ENCODE measurements at places on chromosomes 16 and 17.

DNA sequence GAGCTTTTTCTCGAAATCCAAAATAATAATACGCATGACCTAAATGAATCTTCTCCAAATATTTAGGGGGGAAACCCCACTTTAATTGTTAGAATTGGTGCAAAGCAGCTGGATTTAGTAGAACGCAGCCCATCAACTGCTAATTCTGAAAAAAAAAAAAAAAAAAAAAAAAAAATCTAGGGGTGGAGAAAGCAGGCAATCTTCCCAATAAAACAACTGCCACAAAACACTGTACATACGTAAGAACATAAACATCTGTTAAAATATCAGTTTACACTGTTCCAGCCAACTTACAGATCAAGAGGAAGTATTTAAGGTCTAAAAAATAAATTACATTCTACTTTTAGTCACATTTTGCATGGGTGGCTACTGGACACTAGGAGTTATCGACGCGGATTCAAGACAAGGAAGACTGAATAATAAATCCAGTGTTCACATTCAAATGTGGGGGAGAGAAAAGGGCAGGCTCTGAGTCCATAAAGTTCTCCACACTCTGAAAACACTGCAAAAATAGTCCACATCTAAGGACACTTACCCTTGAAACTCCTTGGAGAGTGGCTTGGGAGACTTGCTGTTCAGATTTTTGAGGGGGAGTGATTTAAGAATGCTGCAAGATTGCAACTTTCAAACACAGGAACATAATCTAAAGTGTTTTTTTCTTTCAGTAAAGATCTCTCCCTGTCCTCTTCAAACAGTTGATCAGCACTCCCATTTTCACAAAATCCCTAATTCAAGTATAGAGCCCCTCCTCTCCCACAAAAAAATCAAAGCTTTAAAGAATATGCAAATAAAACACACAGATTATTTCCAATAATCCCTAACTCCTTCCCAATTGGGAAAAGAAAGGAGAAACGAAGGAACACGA is 1.3 kb downstream of the APPBP2 start:
- DNase-seq, result peak; percentile 5

- peak; percentile 31 for DNase-seq
These were observed 100.6 kb downstream of the ZNF423 start for GRCh38 chr16:49755313-49755620.

DNA sequence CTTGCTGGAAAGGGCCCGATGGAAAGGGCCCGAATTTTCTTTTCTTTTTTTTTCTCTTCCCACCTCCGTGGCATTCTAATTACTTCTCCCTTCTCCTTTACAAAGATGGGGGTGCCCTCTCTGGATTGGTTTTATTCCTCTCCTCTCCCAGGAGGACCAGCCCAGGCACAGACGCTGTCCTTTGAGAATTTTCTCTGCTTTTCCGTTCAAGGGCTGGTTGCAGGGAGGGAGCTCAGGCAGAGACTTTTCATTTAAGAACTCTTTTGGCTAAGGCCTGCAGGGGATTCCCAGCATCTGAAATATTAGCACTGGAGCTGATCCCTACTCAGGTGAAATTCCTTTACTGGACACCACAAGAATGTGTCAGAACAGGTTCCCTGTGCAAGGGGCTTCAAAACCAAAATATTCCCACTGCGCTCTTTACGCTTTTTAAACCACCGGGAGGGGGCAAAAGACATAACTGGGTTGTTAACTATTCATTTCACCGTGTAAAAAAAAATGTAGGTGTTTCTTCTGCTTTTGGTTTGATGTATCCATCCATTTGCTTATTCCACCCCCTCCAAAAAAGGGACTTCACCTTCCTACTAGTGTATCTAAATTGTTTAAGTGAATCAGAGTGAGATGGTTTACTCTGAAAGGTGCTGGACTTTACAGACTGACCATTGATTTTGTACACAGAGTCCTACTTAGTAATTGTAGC is 1.4 kb downstream of the NFAT5 start:
- DNase-seq, result peak; percentile 4

- DNase-seq, result no peak
These were observed 175.9 kb upstream of the SALL1 start for GRCh38 chr16:51327001-51327400.

GRCh38 chr17:54494721-54495715 is 405.6 kb upstream of the TOM1L1 start:
- no peak for DNase-seq

DNA sequence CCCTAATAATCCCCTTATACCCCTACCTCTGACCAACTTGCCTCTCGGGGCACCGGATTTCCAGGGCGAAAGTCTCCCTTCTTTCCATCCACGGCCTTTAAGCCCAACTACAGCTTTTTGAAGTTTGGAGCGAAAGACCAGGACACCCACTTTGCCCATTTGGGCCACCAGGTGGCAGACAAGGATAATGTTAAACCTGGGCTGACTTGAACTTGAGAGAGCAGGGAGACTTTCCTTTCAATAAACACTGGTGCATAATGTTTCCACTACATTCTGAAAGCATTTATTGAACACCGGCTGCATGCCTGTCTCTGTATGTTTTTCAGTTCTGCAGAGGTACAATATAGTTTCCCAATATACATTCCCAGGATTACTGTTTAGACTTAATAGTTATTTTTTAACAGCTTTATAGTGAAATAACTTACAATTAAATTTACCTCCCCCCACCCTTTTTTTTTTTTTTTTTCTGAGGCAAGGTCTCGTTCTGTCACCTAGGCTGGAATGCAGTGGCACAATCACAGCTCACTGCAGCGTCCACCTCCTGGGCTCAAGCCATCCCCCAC is 6.9 kb upstream of the CES3 start:
- peak; percentile 80 for DNase-seq

- no peak for DNase-seq
These were observed 2.6 kb upstream of the KRT14 start for GRCh38 chr17:41589301-41589700.

GRCh38 chr17:82697808-82698064 is 762 bp downstream of the RAB40B start:
- no peak for DNase-seq

DNA sequence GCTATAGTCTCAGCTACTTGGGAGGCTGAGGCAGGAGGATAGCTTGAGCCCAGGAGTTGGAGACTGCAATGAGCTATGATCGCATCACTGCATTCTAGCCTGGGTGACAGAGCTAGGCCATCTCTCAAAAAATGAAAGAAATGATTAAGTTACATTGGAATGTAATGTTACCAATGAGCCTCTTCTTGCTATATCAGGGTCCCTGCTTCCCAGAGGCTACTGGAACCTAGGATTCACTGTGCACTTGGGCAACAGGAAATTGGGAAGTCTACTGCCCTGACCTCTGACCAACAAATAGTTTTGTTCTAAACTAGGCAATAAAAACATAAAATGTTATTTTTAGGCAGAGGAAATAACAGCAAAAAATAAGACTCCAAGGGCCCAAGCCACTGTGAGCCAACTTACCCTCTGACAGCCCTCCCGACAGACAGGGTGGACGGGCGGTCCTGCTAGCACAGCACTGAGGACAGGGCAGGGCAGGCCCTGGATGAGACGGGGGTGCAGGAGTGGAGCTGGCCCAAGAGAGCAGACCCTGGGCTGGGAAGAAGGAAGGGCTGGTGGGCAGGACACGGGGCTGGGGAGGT is 27.5 kb downstream of the NSMCE1 start:
- DNase-seq, result no peak

DNA sequence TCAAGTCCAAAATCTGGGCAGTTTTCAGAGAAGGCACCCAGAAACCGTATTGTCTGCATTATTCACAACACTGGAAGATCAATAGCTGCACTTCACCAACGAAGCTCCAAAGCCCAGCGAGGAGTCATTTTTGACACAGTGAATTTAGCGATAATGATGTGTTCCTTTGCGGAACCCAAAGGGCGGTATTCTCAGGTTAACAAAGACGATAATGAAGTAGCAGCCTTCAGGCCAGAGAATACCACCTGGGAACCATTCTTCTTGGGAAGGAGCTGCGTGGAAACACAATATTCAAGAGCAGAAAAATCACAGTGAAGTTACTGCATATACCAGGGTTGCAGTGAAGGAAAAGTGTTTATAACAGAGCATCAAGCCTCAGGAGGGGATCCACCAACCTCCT is 381.0 kb downstream of the TOX3 start:
- DNase-seq, result no peak

GRCh38 chr17:50310455-50311111 is 35.3 kb upstream of the XYLT2 start:
- DNase-seq, result no peak

GRCh38 chr17:65079489-65079900 is 23.0 kb upstream of the GNA13 start:
- DNase-seq, result no peak

GRCh38 chr17:37239690-37240334 is 136.0 kb upstream of the C17orf78 start:
- peak; percentile 38 for DNase-seq

DNA sequence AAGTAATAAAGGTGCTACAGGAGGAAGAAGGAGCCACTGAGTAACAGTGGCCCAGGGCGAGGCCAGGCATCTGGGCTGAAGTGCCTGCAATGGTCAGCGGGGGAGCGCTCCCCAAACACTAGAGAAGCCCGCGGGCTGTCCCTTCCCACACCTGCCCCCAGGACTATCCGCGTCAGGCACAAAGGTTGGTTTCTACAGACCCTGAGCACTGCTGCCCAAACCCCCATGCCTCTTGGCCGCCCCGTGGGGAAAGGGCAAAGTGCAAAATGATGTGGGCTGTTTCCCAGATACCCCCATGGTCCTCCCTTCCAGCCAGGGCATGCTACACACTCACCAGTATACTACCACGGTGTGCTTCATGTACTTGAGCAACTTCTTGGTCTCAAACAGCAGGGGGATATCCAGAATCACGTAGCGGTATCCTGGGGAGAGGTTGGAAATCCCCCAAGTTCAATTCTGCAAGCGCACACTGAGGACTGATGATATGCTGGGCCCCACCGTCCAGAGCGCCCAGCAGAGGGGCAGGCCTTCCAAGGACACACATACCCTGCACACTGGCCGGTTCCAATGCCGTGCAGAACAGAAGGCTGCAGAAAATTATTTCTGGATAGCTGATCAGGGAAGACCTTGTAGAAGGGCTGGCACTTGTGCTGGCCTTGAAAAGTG is 21.5 kb downstream of the DCAKD start:
- no peak for DNase-seq

GRCh38 chr17:70636517-70637133 is 467.3 kb downstream of the KCNJ2 start:
- peak; percentile 63 for DNase-seq

DNA sequence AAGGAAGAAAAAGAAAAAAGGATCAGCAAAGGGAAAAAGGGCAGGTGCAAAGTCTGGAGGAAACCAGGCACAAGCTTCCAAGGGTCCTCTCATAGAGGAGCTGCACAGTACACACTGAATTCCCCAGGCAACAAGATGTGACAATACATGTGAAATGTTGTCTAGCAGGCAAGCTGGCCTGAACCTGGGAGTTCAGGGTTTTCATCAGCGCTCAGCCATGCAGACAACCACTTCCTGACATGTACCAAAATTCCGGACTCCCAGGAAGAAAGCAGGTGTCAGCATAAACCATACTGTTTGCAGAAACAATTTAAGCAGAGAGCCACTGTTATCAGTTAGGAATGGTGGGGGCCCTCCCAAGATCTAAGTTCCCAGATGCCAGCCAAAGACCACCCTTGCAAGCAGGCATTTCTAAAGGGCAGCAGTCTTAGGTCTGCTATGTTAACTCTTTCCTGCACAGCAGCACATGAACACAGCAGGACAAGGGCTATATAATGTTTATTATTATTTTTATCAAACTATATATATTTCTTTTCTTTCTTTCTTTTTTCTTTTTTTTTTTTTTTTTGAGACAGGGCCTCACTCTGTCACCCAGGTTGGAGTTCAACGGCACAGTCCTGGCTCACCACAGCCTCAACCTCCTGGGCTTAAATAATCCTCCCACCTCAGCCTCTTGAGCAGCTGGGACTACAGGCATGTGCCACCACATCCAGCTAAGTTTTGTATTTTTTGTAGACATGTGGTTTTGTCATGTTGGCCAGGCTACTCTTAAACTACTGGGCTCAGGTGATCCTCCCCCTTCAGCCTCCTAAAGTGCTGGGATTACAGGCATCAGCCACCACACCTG is 10.1 kb downstream of the TK2 start:
- no peak for DNase-seq

- no peak for DNase-seq
These were observed 1060.2 kb downstream of the CDH11 start for GRCh38 chr16:64061621-64062020.

DNA sequence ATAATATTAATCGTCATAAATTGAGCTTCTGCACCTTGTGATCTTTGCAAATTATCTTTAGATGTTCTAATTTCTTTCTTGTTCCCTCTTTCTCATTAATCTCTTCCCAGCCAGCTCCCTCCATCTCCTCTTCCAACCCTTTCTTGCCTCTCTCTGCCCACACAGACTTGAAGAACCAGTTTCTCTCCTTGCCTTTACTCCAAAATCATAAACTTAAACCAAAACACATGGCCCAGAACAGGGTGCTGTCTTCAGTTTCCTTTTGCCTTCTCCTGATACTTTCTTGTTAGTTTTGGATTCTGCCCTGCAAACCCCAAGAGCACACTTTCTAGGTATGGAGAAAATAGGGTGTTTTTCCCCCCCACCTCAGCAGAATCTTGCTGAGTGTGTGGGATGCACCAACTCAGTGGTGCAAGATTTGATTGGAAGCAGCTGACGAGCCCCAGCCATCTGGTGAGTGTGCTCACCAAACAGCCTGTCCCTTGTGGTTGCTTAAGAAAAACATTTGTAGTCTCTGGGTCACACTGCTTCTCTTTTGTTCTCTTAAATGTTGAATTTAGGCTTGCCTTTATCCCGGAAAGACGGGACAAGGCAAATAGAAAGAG is 175.8 kb upstream of the MAF start:
- peak; percentile 6 for DNase-seq

DNA sequence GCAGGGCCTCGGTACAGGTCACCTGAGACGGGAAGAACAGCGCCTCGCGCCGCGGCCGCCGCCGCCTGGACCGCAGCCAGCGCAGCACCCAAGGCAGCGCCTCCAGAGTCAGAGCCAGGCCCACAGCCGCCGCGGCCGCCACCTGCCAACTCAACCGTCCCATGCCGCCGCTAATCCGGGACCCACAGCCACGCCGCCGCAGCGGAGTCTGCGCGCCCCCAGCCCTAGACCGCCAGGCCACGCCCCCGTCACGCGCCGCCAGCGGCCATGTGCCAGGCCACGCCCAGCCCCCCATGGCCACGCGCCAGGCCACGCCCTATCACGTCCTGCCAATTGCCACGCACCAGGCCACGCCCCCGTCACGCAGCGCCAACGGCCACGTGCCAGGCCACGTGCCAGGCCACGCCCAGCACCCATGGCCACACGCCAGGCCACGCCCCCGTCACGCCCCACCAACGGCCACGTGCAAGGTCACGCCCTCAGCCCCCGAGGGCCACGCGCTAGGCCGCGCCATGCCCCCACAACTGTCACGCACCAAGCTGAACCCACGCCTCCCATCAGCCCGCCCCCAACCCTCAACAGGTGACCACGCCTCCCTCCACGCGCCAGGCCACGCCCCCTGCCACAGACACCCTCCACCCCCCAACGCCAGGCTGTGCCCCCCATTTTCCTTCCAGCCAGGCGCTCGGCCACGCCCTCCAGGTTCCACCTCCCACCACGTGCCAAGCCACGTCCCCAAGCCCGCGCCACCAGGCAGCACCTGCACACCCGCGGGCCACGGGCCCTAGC is at the start of gene PLD6:
Gene PLD6 (minus strand): TSS at position 210 of the 789 bp plus-strand sequence. CDS start 47 bp downstream, at position 163.
- DNase-seq, result peak; percentile 86
